Heart right ventricle (tissue), 16 donors: ENCODE measurements at places on chromosomes 2 and 18. TPM values are rescaled to one million over a fixed set of nuclear protein-coding genes. Genes with fewer than 3 reads are reported as not detected.

TNFAIP6 gene
- polyA plus RNA-seq: 5.1 TPM

ADD2 gene
- polyA plus RNA-seq: 0.16 TPM

LOXL3 gene
- 2.9 TPM for polyA plus RNA-seq

NOSTRIN gene
- 11.6 TPM for polyA plus RNA-seq

PTPN2 gene
- 11.8 TPM for polyA plus RNA-seq

LIMS3 gene
- 3.6 TPM for polyA plus RNA-seq

KCNIP3 gene
- 3.6 TPM for polyA plus RNA-seq
